Fibroblast of skin of right biceps (primary cell): ENCODE measurements at places on chromosomes 1 and 21.

GRCh38 chr1:19776933-19777332, 22.8 kb downstream of the TMCO4 start:
- no peak for DNase-seq

GRCh38 chr1:156885314-156885713, 8.2 kb upstream of the PEAR1 start:
- DNase-seq, result no peak

- DNase-seq, result no peak
These were observed 123.7 kb downstream of the NOS1AP start for GRCh38 chr1:162193221-162193620.

GRCh38 chr1:15152318-15153183, 996 bp upstream of the TMEM51 start:
- DNase-seq, result peak; percentile 75

DNA sequence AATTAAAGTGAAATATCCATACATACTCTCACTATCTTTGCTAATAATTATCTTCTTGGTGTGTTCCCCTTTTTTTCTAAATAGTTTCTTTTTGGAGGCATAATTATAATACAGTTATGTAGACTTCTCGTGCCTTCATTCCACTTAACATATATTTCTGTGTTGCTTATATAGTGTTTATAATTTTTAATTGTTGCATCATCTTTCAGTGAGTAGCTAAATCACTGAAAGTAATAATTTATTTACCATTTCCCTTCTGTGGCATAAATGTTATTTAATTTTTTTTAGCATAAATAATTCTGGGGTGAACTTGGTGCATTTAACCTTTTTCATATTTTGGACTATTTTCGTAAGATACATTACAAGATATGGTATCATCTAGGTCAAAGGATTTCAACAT, 38.3 kb downstream of the SMAP2 start:
- no peak for DNase-seq

DNA sequence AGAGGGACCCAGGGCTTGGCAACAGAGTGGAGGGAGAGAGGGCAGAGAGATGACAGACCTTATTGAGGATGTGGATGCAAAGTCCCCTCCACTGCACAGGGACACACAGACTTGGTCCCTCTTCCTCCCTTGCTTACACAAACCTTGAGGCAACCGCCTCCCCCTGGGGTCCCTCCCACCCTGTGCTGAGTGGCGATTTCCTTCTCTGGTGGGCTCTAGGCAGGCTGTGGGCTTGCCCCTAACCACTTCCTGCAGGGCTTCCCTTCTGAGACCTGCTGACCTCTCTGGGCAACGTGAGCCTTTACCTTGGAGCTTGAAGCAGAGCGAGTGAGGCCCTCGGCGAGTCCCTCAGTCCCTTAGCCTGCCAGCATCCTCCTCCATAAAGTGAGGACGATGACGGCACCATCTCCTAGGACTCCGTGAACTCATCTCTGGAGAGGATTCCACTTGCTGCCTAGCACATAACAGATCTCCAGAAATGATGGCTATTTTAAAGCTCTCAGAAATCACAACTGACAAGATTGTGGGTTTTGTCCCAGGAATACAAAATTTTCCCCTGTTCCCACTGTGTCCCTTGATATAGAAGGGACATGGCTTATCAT, 25.0 kb downstream of the KIAA1614 start:
- DNase-seq, result no peak
